Stimulated activated CD4-positive, alpha-beta T cell treated with anti-CD3 and anti-CD28 coated beads, Interleukin-12 subunit alpha, Interleukin-12 subunit beta, amount 100 ng/mL, for 48 hours (primary cell): ENCODE measurements at places on chromosomes 7 and 10.

- no peak for DNase-seq
Observed at GRCh38 chr10:31932838-31933237, 4.2 kb upstream of the ARHGAP12 start.

GRCh38 chr10:7406712-7407333, 4.0 kb downstream of the SFMBT2 start:
- no peak for DNase-seq

DNA sequence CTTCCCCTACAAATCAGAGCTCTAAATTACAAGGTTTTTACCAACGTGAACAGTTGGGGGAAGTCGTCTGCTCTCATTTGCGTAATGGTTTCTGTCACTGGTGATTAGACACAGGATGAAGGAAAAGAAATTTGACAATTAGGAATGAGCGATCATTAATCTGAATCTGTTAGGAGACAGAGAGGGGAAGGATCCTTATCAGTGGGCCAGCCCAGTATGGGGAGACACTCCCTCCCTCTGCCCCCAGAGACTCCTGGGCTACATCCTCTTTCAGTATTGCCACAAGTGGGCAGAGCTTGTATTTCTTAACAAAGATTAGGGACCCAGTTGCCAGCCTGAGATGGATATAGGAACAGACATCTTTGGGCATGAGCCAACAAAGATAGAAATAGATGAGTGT, 15.5 kb downstream of the HIF1AN start:
- no peak for DNase-seq

DNA sequence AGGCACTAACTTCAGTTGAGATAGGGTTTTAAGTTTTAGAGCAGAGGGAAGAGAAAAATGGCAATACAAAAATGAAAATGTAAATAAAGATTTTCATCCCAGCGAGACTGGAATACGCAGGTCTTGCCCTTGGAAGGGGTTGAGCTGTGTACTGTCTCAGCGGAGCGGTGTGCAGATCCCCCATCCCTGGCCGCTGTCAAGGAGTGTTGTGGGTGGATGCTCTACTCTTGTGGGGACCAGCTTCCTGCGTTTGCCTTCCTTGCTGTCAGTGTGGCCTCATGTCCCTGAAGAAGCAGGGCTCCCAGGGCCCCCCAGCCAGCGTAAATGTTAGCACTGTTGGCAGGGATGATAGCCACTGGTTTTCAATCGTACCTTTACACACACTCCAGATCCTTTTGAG, 249.7 kb upstream of the PITRM1 start:
- DNase-seq = no peak

GRCh38 chr10:88138319-88138848, 275.0 kb downstream of the PTEN start:
- no peak for DNase-seq
